ENCODE measurements at places on chromosomes 5 and 9.

DNA sequence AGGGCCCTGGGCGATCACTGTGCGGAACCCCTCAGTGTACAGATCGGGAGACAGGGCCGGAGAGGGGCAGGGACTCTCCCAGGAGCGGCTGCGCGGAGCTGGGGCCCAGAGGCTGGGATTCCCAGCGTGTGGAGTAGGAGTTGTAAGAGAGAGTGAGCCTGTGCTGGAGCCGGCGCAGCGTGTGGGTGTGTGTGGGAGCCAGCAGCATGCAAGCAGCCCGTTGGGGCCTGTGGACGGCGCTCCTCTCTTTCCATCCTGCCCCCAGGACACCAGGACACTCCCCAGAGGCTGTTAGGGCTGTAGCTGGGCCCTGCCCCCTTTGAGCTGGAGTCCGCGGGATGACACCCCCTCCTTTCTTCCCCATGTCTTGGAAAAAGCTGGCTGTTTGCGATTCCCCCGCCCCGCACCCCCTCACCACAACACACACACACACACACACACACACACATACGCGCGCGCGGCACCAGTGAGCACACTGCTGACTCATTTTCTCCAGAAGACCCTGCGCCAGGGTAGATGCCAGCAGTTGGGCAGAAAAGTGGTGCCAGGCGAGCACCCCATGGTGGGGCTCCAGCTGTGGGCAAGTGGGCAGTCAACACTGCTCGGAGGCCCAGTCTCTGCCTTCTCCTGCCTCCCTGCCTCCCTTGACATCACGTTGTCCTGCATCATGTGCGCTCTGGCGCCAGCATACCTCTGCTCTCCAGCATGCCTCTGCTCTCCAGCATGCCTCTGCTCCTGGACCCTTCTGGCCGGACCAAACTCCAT, 1.5 kb downstream of the COL27A1 start:
- DNase-seq = no peak

DNA sequence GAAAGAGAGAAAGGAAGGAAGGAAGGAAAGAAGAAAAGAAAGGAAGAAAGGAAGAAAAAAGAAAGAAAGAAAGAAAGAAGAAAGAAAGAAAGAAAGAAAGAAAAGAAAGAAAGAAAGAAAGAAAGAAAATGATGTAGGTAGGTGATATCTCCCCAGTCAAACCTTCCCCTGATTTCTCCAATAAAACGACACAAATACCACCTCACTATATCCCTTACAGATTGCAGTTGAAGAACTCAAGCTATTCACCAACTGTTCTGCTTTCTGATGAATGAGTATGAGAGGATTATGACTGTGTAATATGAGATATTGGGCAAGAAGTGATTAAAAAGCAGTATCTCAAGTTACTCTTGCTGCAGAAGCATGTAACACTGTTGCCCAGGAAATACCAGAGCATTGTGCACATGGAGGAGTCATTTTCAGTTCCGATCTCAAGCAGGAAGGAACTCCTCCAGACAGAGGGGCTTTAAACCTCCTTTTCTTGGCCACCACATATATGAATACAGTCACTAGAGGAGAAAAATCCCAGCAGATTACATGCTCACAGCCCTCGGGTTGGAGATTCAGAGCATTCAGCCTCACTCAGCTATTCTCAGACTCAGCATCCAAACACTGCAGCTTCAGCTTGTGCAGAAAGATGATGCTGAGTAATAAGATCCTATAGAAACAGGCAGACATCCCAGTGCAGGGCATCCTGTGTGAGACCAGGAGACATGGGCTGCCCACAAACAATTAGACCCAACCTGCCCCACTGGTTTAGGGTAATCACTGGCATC, 61.4 kb downstream of the UGCG start:
- DNase-seq = no peak

GRCh38 chr5:158541536-158542297, 558.0 kb downstream of the EBF1 start:
- no peak for DNase-seq

DNA sequence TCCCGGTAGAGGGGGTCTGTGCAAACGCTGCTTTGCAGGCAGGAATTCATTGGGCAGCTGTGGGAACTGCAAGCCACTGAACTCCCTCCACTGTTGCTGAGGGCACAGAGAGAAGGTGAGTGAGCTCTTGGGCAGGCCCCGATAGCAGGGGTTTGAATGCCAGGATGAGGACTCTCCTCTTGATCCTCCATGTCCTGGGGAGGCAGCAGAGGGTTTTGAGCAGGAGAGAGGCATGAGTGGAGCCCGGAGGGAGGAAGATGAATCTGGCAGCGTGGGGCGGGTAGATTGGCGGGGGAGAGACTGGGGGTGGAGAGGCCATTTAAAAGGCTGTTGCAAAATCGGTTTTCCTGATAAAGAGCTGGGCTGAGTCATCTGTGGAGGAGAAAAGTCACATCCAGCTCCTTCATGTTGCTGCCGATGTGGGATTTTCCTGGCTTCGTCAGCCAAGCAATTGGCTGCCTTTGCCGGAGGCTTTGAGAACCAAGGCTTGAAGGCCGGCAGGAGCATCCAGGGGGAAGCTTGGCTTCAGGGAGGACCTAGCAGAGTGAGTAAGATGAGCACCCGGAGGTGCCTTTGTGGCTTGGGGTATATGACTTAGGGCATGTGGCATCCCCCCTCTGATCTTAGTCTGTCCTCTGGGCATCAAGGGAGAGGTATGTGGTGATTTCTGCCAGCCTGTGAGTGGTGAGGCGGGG, at the start of gene SYNPO:
Gene SYNPO (plus strand): TSS at position 350 of the 695 bp plus-strand sequence. CDS start 7,616 bp downstream, outside the sequence.
- no peak for DNase-seq

- DNase-seq = no peak
Observed at GRCh38 chr5:154714266-154714986, 40.8 kb upstream of the LARP1 start.

- DNase-seq = no peak
Observed at GRCh38 chr9:100013573-100013972, 85.2 kb downstream of the ERP44 start.

GRCh38 chr9:18863791-18864190, 169.2 kb downstream of the SAXO1 start:
- no peak for DNase-seq

- DNase-seq = no peak
Observed at GRCh38 chr9:121943463-121943862, 149.6 kb downstream of the TTLL11 start.

- no peak for DNase-seq
Observed at GRCh38 chr9:131674425-131675421, 65.2 kb downstream of the RAPGEF1 start.

DNA sequence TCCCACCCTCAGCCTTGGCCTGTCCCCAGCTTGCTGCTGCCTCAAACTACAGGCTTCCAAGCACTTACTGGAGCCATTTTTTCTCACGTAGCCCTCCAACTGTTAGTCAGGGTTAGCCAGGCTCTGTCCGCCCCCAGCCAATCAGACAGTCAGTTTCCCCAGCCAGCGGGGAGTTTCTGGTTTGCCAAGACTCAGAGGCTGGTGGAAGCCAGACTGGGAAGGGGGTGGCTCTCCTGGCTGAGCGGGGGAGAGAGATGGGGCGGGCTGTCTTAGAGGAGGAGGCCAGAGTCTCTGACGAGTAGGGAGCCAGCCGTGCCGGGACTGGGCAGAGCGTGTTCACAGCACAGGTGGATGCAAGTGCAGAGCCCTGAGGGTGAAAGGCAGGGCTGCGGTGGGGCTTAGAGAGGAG, 15.3 kb downstream of the PROP1 start:
- no peak for DNase-seq

GRCh38 chr9:14383294-14383693, 69.4 kb upstream of the NFIB start:
- no peak for DNase-seq

GRCh38 chr5:143176048-143176447, 227.4 kb downstream of the NR3C1 start:
- no peak for DNase-seq

DNA sequence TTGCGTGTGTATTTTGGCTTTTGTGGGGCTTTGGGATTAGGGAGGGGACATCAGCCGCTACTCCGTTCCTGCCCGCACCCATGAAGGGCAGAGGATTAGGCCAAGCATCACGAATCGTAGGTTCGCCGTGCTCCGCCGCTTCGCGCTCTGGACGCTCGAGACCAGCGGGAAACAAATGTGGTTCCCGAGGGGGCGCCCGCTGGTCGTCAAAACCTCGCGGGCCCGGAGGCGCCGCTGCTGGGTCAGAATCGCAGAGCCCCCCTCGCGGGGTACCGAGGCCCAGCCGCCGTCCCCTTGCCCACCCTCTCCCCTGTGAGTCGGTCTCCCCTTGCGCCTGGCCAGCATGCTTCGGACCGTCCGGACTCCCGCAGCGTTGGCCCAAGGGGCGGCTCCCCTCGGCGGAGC, 2.3 kb upstream of the PAX5 start:
- no peak for DNase-seq

DNA sequence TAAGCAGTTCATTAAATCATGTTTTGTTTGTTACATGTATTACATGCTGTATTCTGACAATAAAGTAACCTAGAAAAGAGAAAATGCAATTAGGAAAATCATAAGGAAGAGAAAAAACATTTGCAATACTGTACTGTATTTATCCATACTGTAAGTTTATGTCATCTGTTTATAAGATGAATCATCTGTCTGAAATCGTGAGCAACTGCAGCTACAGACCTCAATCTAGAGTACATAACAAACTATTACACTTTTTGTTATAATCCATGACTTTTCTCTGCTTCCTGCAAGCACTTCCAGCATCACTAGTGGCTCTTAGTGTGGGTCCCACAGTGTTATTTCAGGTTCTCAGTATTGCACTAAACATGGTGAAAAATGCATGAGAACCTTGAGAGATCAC, 144.4 kb upstream of the NR4A3 start:
- no peak for DNase-seq

DNA sequence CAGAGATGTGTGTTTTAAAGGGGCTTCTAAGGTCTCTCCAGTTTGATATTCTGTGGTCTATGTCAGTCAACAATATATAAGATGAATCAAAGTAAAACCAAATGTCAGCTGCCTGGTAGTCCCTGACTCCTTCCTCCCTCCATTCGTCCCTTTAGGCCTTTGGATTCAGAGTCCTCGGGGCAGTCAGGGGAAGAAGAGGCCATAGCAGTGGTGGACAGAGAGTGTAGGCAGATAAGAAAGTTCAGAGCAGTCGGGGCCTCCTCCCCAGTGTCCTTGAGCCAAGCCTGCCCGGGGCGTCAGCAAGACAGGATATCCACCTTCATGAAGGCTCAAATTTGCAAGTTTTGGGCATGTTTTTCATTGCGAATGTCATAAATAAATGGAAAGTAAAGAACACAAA, 110.6 kb downstream of the ADAMTS16 start:
- DNase-seq = no peak

- no peak for DNase-seq
Observed at GRCh38 chr5:157718519-157718918, 12.7 kb upstream of the THG1L start.

DNA sequence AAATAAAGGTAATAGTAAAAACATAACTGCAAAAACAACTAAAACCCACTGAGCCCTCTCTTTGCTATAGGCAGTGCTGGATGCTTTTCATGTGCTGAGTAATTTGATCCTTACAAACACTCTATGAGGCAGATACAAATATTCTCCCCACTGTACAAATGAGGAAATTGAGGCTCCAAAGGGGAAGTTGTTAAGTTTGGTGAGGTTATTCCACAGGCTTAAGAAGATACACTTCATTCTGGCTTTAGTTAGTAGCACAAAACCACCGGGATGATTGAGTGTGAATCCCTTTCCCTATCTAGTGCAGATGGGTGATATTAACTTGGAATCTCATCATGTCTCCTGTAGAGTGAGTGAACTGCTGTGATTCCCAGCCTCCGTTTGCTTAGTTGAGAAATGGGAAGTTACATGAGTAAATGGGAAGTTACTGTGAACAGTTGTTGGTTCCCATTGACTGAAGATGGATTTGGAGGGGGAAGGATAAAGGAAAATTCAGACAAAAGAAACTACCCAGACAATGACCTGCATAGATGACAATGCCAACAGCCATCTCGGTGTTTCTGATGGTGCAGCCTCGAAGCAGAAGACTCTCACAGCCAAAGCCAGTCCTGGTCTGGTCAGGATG, 208.3 kb downstream of the ATP10B start:
- DNase-seq = no peak

DNA sequence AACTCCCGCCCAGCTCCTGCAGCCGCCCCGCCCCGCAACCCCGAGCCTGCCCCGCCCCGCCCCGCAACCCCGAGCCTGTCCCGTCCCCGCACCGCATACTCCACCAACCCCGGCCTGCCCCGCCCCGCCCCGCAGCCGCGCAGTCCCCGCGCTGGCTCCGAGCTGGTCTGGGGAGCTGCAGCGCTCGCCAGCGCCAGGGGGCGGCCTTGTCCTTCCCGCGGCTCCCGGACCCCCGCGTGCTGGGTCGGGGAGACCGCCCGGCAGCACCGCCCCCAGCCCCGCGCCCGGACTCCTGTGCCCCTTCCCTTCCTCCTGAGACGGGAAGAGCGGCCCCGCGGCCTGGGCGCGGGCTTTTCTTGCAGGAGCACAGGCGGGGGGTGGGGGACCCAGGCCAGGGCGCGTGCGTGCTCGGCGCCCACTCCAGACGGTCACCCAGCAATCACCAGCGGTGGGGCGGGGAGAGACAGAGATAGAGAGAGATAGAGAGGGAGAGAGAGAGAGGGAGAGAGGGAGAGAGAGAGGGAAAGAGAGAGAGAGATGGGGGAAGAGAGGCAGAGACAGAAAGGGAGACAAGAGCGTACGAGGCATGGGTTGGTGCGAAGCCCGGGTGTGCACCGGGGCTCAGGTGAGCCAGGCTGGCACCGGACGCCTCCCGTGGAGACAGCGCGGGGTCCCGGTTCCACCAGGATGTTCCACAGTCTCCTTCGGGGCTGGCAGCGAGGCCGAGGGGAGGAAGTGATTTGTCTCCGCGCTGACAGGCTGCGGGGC, 14.7 kb upstream of the TMEM250 start:
- no peak for DNase-seq

GRCh38 chr9:92188969-92189781, 74.0 kb upstream of the SPTLC1 start:
- DNase-seq = no peak

- no peak for DNase-seq
Observed at GRCh38 chr5:170750791-170751190, 32.7 kb upstream of the GABRP start.

DNA sequence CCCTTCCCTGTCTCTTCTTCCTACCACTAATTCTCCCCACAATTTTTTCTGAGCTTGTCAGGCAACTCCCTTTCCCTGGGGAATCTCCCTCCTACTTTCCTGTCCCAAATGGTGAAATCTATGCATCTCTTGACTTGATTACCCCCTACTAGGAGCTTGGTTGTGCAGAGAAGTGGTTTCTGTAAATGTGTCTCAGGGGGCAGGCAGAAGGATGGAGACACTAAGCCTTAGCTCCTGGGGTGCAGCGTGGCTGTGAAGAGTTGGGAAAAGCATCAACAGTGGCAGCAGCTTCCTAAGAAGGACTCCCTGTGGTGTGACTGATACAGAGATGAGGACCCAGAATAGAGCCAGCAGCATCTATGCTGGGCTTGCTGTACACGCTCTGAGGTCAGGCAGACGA, 62.3 kb downstream of the NRG2 start:
- DNase-seq = no peak

DNA sequence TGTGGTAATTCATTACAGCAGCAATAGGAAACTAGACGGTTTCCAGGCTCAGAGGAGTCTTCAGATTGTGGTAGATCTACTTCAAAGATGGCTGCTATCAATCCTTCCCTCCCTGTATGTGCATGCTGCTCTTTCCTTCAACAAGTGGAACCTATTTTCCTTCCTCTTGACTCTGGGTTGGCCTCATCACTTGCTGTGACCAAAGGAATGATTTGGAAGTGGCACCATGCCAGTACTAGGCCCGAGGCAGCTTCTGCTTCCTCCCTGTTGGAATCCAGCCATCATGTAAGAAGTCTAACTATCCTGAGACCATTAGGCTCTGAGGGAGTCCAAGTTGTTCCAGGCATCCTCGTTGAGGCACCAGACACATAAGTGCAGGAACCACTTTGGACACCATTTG, 46.5 kb upstream of the MCTP1 start:
- no peak for DNase-seq

Data from activated CD4-positive, CD25-positive, alpha-beta regulatory T cell treated with anti-CD3 and anti-CD28 coated beads, Interleukin-2, amount 50 U/mL, for 16 hours (primary cell).